AG20443 (cell line): ENCODE measurements at places on chromosomes 6 and 20.
A peak's percentile ranks its signal among the peaks of the same experiment; 100 is the strongest.

GRCh38 chr20:9499126-9499899 is 15.1 kb upstream of the LAMP5 start:
- no peak for DNase-seq

DNA sequence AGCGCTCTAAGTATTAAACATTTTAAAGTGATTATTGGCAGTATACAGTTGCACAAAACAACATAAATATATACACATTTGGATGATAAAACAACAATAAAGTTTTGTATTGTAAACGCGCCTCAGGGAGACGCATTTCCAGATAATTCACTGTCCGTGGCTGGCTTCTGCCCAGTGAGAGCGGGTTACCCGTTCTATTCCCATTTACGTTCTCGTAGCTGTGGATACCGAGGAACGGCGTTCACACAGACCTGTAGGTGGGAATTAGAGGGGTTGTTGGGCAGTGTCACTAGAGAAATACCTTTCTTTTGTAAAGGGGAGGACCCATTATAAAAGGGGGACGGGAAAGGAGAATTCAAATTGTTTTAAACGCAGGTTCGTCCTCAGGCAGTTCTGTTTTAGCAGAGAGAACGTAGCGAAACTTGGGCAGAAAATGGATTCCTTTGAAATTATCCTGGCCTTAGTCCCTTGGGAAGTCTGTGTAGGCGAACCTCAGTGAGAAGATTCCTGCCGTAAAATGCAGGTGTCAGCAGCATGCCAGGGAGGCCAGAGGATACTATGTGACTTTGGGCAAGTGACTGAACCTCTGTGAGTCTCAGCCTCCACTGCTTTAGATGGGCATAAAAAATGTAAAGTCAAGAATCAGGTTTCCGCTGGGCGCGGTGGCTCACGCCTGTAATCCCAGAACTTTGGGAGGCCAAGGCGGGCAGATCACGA is 756 bp downstream of the MTG2 start:
- peak; percentile 43 for DNase-seq

DNA sequence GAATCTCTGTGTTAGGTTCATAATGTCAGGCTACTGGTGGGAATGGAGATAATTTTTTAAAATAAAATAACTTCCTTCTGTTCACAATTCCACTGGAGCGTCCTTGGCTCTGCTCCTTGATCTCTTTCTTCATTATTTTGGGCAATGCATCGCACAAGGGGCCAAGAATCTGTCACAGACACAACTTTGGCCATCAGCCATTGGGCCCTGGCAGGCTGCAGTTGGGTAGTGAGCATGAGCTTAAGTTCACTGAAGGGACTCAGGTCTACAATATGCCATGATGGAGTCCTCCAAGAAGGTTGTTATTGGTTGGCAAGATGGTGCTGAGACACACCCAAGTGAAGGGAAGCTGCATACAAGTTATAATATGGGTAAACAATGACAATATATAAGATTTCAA is 40.0 kb downstream of the CYP39A1 start:
- DNase-seq = no peak

- DNase-seq = no peak
Measured at GRCh38 chr6:18961566-18961965, 574.4 kb downstream of the RNF144B start.

- DNase-seq = no peak
Measured at GRCh38 chr20:41480054-41480770, 113.6 kb upstream of the EMILIN3 start.

DNA sequence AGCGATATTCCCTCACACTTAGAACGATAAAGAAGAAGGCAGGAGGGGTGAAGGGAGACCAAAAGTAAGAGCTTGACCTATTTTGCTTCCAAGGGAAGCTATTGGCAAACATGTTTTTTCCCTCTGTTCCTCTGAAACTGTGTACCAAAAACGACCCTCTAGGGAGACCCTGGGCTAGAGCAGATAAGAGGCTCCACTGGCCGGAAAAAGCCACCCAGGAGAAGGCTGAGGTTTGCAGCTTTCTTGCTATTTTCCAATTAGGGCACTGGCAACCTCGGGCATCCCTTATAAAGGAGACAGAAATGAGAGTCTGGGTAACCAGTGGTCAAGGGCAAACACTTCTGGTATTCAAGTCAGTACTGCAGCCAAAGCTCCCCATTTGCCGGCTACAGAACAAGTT is 168.0 kb downstream of the KIF16B start:
- DNase-seq = no peak

GRCh38 chr6:15395087-15395486 is 149.2 kb downstream of the JARID2 start:
- DNase-seq = no peak

GRCh38 chr6:26260725-26261490 is 104.1 kb upstream of the BTN3A2 start:
- DNase-seq = no peak

DNA sequence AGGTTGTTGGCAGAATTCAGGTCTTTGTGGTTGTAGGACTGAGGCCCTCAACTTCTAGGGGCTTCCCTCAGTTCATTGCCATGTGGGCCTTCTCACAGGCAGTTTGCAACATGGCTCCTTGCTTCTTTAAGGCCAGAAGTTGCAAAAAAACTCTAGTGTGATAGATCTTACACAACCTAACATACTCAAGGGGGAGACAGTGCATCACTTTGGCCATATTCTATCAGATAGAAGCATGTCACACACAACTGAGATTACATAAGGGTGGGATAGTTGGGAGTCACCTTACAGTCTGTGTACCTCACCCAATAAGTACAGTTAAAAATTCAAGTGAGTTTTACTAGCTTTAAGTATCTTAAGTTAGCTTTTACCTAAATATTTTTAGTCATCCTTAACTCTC is 1.6 kb downstream of the SIRPD start:
- no peak for DNase-seq

DNA sequence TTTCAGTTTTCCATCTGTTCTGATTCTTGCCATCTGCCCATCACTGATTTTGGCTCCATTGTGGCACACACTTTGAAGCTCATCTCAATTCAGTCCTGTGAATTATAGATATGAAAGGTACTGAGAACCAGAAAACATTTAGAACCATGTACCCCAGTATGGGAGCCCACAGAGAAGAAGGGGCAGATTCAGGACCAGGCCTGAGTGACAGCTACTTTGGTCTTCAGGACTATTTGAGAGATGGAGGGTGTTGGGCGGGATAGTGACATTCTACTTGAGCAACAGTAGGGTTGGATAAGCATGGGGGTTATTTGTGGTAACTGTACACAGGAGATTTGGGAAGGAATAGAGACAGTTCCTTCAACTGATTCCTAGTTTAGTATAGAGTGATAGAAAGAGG is 259.2 kb upstream of the MANEA start:
- DNase-seq = no peak

DNA sequence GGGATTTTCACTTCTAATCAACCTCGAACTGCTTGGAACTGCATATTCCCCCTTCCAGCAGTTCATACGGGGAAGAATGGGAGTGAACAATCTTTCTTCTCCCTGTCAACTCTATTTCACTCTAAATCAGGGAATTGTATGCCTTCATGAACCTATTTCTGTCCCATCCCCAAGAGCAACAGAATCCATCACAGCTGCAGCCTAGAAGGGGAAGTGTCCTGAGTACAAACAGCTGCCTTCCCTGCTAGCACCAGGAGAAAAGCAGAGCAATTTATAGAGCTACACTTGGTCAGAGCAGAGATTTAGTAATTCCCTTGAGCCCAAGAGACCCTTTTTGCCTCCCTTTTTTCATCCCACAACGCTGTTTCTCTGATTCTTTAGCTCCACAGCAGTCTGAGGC is 208.4 kb downstream of the ADGRG6 start:
- no peak for DNase-seq

DNA sequence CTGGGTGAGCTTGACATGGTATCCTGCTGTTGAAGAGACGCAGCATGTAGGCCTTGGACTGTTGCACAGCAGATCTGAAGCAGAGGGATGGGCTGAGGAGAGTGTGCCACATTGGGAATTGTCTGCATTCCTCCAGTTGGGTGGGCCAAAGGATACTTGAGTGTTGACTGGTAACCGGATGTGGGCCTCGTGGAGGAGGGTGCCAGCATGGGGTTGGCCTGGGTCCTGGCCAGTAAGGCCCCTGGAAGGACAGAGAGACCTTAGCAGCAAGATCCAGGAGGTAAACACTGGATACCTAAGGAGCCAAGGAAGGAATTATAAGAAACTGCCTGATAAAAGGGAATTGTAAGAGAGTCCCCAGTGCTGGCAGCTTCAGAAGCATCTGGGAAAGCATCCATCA is 76.9 kb downstream of the FIG4 start:
- DNase-seq = peak; percentile 70

DNA sequence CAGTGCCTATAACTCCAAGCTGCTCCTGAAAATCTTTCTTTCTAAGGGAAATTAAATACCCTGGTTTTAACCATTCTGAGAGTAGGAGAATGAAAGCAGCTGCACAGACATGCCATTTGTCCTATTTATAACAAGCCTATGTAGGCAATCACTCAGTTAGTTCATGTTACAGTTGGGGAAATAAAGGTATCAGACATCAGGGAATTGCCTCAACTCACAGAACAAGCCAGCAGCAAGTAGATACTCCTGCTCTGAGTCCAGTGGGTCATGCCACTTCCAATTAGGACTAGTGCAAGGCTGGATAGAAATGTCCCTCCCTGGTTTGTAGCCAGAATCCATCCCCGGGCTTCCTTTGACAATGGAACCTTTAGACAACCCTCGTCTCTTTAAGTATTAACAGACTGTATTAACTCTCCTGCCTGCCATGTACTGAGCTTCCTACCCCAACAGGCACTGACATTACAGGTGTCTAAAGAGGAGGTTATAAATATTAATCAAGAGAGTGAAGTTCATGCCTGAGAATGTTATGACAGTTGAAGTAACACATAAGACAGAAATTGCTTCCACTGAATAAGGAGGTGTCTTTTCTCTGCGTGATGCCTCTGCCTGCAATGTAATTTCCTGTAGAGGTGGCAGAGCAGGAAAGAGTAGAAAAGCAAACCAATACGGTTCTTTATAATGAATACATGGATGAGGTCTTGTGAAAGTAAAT is 28.0 kb upstream of the MARCKS start:
- no peak for DNase-seq

DNA sequence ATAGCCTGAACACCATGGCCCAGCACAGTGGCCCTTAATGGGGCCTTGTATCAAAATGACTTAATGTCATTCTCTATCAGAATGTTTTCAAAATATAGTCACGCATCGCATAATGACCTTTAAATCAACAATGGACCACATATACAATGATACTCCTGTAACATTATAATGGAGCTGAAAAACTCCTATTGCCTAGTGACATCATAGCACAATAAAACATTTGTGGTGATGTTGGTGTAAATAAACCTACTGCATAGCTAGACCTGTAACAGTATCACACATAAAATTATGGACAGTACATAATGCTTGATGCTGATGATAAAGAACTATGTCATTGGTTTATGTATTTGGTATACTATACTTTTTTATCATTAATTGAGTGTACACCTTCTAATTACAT is 9.3 kb downstream of the ELOVL5 start:
- DNase-seq = no peak

GRCh38 chr6:136424450-136424849 is 125.8 kb downstream of the MAP7 start:
- no peak for DNase-seq

DNA sequence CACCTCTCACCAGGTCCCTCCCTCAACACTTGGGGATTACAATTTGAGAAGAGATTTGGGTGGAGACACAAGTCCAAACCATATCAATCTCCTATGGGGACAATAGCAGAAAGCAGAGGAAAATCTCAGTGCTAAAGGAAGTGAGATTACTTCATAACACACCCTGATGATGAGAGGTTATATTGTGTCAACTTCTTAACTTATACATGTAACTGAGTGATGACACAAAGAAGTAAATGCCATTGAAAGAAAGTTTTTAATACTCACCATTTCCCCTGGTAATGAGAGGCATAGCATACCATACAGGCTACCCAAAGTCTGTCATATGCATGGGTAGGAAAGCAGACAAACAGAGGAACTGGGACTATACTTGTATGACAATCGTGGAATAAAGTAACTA is 137.2 kb downstream of the MMUT start:
- DNase-seq = no peak

DNA sequence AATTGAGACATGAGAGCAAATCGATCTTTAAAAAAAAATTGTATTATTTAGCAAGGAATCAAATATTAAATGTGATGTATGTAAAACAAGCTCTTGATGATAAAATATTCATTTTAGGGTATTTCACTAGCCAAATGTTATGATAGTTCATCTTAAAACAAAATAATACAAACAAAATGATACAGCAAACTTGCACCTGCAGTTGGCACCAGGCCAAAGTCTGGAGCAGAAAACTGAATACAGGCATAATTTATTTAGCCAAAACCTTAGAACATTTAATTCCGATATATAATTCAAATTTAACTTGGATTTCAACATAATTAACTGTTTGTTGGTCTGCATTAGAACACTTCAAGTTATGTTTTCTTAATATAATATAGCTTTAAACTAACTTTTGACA is 60.9 kb downstream of the EPHA7 start:
- no peak for DNase-seq

GRCh38 chr20:61764471-61765025 is 301.1 kb downstream of the TAF4 start:
- DNase-seq = no peak

DNA sequence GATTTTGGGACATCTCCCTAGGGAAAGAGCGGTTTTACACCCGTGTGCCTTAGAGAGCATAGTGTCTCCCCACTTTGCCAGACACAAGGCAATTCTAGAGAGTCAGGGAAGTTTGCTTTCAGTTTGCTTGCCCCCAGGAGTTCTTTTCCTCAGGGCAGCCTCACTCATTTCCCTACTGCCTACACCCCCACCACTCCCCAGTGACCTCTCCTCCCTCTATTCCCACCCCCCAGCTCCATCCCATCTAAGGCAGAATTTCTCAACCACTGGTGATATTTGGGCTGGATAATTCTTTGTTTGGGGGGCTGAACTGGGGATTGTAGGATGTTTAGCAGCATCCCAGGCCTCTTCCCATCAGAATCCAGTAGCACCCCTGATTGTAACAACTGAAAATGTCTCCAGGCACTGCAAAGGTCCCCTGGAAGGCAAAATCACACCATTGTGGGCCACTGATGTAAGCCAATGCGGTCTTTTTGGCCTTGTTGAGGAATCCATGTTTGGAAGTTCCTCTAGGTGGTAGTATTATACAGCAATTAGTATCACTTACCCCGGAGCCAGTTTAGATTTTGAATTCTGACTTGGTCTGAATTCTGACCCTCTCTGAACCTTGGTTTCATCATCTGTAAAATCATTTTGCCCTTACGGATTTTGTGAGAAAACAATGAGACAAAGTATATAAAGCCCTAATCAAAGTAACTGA is 1.3 kb downstream of the EPPIN start:
- DNase-seq = peak; percentile 61

DNA sequence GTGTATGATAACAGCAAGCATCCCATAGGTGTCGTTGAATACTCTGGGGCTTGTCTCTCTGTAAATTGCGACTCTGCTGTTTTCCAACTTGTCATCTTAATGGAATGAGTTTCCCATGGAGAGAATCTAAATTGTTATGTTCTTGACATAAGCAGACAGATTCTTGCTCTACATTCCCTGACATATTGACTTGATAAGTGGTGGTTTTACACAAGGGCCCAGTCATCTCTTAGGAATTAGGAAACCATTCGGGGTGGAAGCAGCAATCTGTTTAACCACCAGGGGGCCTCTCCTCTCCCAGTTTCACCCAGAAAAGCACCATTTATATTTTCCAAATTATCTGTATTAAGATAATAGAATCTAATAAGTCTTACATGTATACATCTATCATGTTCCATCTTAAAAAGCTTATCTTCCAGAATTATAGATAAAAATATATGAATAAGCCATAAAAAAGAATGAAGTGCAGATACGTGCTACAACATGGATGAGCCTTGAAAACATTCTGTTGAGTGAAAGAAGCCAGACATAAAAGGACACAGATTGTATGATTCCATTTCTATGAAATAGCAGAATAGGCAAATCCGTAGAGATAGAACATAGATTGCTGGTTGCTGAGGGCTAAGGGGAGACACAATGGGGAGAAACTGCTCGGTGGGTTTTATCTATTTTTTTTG is 23.1 kb upstream of the MROH8 start:
- peak; percentile 86 for DNase-seq
